ENCODE measurements at places on chromosomes 1 and 21.

DNA sequence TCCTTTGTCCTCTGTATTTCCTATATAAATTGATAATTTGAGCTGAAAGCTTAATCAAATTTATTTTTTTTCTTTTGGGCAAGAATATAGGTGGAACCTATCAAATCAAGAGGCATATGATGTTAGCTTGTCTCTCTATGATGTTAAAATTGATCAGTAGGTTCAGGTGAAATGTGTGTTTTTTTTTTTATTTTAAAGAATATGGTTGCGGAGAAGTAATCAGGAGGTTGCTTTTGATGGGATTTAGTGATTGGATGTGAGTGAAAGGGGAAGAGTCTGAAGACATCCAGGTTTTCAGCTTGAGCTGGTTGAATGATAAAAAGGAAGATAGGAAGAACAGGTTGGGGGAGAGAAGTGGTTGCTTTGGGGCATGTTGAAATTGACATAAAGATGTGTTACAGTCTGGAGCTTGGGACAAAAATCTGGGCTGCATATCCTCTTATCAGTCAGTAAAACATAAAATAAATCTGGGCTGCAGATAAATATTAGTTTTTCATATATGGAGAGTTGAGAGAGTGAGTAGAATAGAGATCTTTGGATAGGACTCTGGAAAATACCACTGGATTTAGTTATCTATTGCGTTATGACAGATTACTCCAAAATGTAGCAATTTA, 5.1 kb downstream of the OSBPL9 start:
- DNase-seq = no peak

DNA sequence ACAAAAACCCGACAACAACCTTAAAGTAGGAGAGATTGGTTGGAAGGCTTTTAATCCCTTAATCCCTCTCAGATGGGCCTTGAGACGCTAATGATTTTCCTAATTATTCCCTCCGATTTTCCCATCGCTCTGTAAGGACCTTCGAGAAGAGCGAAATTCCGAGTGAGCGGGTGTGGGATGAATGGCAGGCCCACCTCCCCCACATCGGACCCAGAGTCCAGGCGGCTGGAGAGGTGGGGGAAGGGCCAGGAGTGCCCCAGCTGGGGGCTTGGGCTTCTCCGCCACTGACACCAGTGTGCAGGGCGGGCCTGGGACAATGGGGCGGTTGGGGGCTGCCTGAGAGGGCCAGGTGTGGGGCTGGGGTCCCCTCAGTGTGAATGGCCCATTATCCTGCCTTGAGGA, 23.4 kb downstream of the RHBG start:
- DNase-seq = no peak

DNA sequence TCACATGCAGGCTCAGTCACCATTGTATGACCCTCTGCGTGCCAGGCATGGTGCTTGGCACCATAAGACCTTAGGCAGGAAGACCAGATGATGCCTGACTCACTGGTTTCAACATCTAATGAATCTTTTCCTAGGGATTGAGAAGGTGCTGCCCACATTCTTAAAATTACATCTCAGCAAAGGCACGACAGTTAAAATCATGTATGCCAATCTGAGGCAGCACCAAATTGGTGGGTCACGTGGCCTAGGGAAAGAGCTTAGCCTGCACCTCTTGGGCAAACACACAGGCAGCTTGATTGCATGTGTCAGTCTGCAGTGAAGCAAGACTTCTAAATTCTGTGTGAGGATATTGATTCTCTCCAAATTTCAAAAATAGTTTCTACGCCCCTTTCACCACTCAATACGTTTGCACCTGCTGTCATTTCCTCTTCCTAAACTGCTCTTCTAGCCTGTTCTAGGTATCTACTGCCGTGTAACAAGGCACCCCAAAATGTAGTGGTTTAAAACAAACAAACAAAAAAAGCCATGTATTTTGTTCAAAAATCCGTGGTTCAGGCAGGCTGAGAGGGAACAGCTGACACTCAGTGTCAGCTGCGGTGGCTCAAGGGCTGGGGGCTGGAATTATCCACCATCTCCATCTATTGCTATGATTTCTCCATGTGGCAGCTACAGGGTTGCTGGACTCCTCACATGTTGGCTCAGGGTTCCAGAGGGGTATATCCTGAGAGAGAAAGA, 160.2 kb upstream of the FGGY start:
- DNase-seq = no peak

DNA sequence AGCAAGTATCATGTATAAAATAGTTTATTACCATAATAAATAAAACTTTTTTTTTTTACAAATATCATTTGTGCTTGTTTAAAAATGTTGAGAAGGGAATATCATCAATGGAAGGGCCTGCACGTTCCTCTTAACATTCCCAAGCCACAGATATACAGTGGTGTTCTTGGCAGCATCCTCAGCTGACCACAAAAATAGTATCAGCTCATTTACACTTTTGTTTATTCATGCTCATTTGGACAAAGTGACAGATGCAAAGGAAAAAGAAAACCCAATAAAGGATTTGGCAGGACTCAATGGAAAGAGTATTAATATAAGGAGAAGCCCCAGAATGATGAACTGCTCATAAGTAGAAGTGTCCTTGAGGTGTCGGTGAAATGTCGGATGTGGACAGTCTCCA, 349.6 kb downstream of the HHAT start:
- DNase-seq = no peak

- no peak for DNase-seq
Measured at GRCh38 chr1:43930168-43930948, 3.2 kb upstream of the ARTN start.

All from activated T-cell treated with anti-CD3 and anti-CD28 coated beads for 1 hour (primary cell).